ENCODE measurements at places on chromosomes 16 and 17.
A peak's percentile ranks its signal among the peaks of the same experiment; 100 is the strongest.

- DNase-seq, result no peak
These were observed 55.1 kb downstream of the RPTOR start for GRCh38 chr17:80599546-80600305.

- DNase-seq, result no peak
These were observed 26.9 kb upstream of the XYLT1 start for GRCh38 chr16:17497648-17498047.

- DNase-seq, result no peak
These were observed 688 bp upstream of the ITGB3 start for GRCh38 chr17:47252766-47253512.

DNA sequence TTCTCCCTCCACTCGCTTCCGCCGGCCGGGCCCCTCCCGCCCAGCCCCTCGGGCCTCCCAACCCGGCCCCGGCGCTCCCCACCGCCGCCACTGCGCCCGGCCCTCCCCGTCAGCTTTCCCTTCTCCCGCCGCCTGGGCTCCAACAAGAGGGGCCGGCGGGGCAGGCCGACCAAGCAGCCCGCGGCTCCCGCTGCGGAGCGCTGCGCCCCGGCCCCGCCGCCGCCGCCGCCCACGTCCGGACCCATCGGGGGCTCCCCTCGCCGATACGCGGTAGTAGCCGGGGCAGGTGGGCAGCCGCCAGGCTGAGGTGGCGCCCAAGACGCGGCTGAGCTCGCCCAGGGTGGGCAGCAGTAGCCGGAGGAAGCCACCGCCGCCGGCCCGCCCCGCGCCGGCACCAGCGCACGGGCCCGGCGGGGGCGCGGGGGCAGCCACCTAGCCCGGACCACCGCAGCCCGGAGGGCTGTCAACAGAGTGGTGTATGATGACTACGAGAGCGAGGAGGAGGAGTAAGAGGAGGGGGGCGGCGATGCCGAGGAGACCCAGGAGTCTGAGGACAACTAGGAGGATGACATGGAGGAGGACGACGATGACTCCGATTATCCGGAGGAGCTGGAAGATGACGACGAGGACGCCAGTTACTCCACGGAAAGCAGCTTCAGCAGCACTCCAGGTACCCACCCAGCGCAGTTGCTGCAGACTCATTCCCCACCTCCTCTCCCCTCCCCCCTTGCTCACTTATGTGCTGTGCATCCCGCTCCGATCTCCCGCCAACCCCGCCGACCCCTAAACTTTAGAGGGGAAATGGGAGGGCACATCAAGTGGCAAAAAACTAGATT lies 498 bp downstream of the LRRC37B start:
- peak; percentile 36 for DNase-seq

- DNase-seq, result no peak
These were observed 18.3 kb downstream of the PDIA2 start for GRCh38 chr16:301235-301634.

DNA sequence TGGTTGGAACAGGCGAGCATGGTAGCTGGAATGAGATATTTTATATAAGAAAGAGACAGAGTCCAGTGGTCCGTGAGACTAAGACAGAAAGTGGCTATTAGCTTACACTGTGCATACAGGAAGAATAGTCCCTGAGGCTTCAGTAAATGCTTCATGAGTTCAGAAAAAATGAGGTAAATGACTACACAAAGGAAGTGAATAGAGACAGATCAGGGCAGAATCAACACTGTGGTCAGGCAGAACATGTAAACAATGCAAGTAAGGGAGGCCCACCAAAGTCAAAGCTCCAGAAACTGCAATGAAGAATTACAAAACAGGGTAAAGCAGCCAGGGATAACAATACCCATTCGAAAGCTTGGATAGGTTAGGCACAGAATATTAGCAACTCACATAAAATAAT lies 4.8 kb downstream of the ABCA10 start:
- no peak for DNase-seq

DNA sequence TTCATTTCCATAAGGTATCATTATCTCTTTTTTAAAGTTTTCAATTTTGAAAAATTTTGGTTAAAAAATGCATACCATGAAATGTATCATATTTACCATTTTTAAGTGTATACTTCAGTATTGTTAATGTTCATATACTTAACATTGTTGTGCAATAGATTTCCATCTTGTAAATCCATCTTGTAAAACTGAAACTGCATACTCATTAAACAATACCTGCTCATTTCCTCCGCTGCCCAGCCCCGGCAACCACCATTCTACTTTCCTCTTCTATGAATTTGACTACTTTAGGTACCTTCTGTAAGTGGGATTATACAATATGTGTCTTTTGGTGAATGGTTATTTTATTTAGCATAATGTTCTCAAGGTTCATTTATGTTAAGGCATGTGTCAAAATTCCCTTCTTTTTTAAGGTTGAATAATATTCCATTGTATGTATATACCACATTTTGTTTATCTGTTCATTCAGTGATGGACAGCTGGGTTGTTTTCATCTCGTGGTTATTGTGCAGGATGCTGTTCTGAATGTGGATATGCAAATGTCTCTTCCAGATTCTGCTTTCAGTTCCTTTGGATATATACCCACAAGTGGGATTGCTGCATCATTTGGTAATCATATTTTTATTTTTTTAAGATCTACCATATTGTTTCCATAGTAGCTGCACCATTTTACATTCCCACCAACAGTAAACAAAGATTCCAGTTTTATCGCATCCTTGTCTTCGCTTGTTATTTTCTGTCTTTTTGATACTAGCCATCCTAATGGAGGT lies 6.7 kb downstream of the CCL2 start:
- DNase-seq, result no peak

DNA sequence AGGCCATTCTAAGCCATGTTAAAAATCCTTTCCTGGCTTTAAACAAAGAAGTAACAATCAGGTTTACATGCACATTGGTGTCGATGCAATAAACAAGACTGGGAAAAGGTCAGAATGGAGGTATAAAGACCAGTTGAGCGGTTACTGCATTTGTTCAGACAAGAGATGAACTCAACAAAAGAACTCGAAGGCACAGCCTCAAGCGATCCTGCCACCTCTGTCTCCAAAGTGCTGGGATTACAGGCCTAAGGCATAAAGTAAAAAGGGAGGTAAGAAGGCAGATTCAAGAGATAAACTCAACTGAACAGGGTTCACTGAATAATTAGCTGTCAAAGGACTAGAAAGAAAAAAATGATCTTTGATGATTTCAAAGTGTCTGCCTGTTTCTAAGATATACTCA lies 39.4 kb downstream of the USP32 start:
- no peak for DNase-seq

GRCh38 chr17:917391-917811 lies 62.2 kb downstream of the NXN start:
- DNase-seq, result no peak
